HS-5 (cell line): ENCODE measurements at places on chromosomes 13 and 19.

GRCh38 chr13:32687275-32687674 is 101.0 kb downstream of the PDS5B start:
- DNase-seq = no peak

- DNase-seq = no peak
Observed at GRCh38 chr19:27740396-27740795, 1472.6 kb downstream of the UQCRFS1 start.

DNA sequence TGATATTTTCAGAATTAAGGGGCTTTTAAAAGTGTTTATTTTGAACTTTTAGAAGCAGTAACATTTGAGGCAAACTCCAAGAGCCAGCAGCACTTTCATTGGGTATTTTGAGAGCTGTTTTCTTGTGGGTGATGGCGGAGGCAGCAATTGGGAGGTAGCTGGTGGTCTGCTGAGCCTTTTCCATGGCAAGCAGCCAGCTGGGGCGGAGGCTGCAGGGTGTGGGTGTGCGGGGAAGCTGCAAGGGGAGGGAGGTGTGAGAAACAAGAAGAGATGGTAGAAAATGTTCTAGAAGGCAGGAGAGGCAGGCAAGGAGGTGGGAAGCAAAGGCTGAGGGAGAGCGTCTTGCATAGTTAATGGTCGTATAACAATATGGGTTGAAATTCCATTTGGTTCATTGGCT is 223.4 kb upstream of the HTR2A start:
- DNase-seq = no peak

GRCh38 chr19:2127758-2128157 is 23.6 kb downstream of the AP3D1 start:
- no peak for DNase-seq
